WTC11 (cell line): ENCODE measurements at places on chromosomes 4 and X.

GRCh38 chr4:140056015-140056414 is 98.0 kb downstream of the MAML3 start:
- no peak overlapping the region for H3K27ac ChIP-seq
- no peaks in the 10 kb centered on the region for H3K36me3 ChIP-seq
- peaks cover 10% of the 10 kb centered on the region for H3K4me1 ChIP-seq
- H3K4me3 ChIP-seq, result no peak overlapping the region

GRCh38 chr4:161448550-161449180 is 715.1 kb downstream of the FSTL5 start:
- H3K4me3 ChIP-seq, result no peak overlapping the region
- H3K27ac ChIP-seq, result no peak overlapping the region; the same call in 1 of the 2 replicates
- no peaks in the 10 kb centered on the region for H3K27me3 ChIP-seq
- DNase-seq, result no peak
- H3K36me3 ChIP-seq, result no peaks in the 10 kb centered on the region

DNA sequence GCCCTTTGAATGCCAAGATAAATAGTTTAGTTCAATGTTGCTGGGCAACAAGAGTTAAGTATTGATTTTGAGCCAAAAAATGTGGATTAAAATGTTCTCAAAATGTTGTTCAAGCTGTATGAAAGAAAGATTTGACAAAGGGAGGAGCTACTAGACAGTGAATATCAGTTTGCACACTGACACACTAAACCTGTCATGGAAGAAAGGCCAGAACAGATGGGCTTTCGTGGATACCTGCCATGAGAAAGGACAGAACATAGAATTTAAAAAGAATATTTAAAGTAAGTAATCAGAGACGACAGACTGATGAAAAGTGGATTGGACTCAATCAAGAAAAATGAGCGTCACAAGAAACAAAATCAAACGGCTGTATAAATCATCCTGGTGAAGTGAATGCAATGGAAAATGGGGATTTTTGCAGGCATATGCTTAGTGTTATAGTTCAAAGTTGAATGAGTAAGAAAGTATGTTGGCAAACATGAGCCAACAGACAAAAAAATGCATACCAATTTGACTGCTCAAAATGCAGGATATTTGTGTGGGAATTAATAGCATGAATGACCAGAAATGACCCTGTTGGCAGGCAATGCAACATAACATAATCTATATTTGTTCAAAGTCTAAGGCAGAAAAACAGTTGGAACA is 7.4 kb downstream of the PCDH18 start:
- H3K27ac ChIP-seq, result no peak overlapping the region
- peaks cover 9% of the 10 kb centered on the region for H3K4me1 ChIP-seq
- H3K4me3 ChIP-seq, result no peak overlapping the region
- H3K36me3 ChIP-seq, result peaks cover 63% of the 10 kb centered on the region
- H3K27me3 ChIP-seq, result no peaks in the 10 kb centered on the region
- no peak for DNase-seq

DNA sequence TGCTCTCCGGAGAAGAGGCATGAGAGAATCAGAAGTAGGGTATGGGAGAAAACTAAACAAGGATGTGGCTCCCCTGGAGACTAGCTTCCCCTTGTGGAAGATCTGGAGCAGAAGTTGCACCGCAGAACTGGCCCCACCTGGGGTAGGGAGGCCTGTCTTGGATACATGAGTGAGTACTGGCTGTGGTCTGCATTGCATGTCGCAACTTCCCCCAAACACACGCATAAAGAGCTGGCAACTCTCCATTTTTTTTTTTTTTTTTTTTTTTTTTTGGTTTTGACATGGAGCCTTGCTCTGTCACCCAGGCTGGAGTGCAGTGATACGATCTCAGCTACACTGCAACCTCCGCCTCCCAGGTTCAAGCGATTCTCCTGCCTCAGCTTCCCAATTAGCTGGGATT is 119.9 kb downstream of the EGF start:
- no peak overlapping the region for H3K27ac ChIP-seq
- H3K4me1 ChIP-seq, result peaks cover 16% of the 10 kb centered on the region
- no peak overlapping the region for H3K4me3 ChIP-seq
- no peaks in the 10 kb centered on the region for H3K36me3 ChIP-seq
- no peak for DNase-seq

GRCh38 chr4:98627531-98628257 is 30.7 kb downstream of the TSPAN5 start:
- no peak overlapping the region for H3K27ac ChIP-seq
- no peaks in the 10 kb centered on the region for H3K27me3 ChIP-seq
- H3K36me3 ChIP-seq, result no peaks in the 10 kb centered on the region
- no peak for DNase-seq

GRCh38 chrX:19750028-19750782 is 137.2 kb downstream of the SH3KBP1 start:
- no peaks in the 10 kb centered on the region for H3K36me3 ChIP-seq
- peaks cover 10% of the 10 kb centered on the region; the same call in 1 of the 2 replicates for H3K4me1 ChIP-seq
- no peaks in the 10 kb centered on the region for H3K27me3 ChIP-seq
- no peak overlapping the region for H3K27ac ChIP-seq
- DNase-seq, result no peak

DNA sequence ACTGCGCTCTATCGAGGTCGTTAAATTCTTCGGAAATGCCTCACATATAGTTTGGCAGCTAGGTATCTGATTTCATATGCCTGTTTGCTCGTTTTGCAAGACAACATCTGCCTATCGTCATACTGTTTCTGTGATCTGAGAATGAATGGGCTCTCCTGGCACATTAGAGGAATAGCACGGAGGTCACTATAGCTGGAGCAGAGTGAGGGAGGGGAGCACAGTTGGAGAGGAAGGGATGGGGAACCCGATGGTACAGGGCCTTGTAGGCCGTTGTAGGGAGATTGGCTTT is 552 bp downstream of the IKBKG start:
- peaks cover 11% of the 10 kb centered on the region for H3K4me1 ChIP-seq
- peak overlapping the region; percentile 98 for H3K27ac ChIP-seq
- H3K4me3 ChIP-seq, result peak overlapping the region; percentile 97
- DNase-seq, result no peak
- peaks cover 7% of the 10 kb centered on the region for H3K36me3 ChIP-seq
- no peaks in the 10 kb centered on the region for H3K27me3 ChIP-seq

GRCh38 chrX:153639177-153640044 is 7.6 kb upstream of the DUSP9 start:
- no peak overlapping the region for H3K4me3 ChIP-seq
- no peak for DNase-seq
- H3K36me3 ChIP-seq, result no peaks in the 10 kb centered on the region
- peaks cover 35% of the 10 kb centered on the region for H3K27me3 ChIP-seq
- H3K27ac ChIP-seq, result no peak overlapping the region
- H3K4me1 ChIP-seq, result peaks cover 10% of the 10 kb centered on the region

DNA sequence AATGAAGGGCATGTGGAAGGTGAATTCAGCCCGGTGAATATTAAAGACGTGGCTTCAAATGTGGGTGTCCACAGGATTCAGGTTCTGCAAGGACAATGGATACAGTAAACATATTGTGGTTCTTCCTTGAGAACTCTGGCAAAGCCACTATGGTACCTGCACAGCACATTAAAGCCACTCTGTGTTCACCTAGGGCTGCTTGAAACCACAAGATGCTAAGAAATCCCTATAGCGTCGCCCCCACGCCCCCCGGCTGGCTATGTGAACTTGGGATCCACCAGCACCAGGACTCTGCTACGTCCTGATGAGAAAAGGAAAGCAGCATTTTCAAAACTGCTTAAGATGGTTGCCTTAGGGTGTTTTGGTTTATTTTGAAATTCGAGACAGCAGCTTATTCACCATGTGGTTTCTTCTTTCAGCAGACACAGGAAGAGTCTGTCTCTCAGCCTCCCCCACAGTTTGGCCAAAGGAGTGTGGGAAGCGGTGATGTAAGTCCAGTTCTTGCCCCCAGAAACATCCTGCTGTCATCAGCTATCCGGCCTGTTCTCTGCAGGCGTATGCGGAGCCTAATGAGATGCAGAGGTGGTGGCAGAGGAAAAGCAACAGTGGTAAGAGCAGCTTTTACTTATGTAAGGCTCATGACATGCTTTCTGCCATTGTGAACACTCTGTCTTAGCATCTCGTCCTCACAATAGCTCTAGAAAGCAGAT is 111.5 kb downstream of the AFAP1 start:
- H3K27me3 ChIP-seq, result no peaks in the 10 kb centered on the region
- DNase-seq, result no peak
- H3K27ac ChIP-seq, result peak overlapping the region; percentile 28
- H3K4me3 ChIP-seq, result no peak overlapping the region; the same call in 1 of the 2 replicates

DNA sequence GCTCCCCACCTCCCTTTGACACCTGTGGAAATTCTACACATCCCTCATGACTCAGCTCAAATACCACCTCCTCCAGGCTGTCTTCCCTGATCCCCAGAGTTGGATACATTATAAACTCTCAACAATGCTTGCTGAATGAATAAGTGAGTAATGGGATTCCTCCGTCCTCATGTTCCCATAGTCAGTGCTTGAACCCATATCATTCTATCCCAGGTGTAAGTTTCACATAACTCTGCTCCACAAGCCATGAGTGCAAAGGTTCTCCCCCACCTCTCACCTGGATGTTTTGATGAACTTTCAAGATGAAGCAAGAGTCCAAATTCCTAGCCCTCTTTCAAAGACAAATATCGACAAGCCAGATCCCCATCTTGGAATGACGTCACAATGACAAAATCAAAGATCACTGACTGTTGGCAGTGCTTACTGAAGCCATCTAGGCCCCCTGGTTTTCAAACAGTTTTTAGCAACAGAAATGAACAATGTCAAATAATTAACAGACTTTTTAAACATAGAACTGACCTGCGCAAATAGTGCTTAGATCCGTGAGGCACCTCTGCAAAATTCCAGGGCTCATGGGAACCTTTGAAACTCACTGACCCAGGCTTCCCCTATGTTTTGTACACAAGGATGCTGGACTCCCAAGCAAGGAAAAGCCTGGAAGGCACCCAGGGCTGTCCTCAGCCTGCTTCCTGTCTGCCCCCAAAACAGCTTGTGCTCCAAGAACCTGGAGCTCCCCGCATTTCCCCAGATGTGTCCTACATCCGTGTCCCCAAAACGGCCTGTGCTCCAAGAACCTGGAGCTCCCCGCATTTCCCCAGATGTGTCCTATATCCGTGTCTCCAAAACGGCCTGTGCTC is 4.0 kb downstream of the SLC2A9 start:
- H3K4me3 ChIP-seq, result no peak overlapping the region
- H3K27ac ChIP-seq, result no peak overlapping the region
- H3K4me1 ChIP-seq, result peaks cover 9% of the 10 kb centered on the region
- no peaks in the 10 kb centered on the region for H3K36me3 ChIP-seq
- no peak for DNase-seq
- H3K27me3 ChIP-seq, result peaks cover 17% of the 10 kb centered on the region

- no peak overlapping the region for H3K27ac ChIP-seq
- no peak overlapping the region for H3K4me3 ChIP-seq
- no peak for DNase-seq
- H3K4me1 ChIP-seq, result peaks cover 21% of the 10 kb centered on the region
- H3K27me3 ChIP-seq, result no peaks in the 10 kb centered on the region
Measured at GRCh38 chr4:181063212-181063611, 1180.0 kb upstream of the TENM3 start.

DNA sequence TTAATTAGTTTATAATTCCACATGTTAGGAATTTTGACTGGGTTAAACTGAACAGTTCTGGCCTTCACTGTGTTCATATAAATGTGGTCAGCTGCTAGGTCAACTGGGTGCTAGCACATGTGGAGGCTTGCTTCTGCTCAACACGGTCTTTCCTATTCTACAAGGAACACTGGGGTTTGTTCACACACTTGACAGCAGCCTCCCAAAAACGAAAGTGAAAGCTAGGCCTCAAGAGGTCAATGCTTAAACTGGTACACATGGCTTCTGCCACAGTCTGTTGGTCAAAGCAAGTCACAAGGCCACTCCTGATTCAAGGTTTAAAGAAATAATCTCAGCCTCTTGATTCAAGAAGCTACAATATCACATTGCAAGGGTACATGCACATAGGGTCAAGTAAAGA is 126.5 kb downstream of the QDPR start:
- no peaks in the 10 kb centered on the region for H3K4me1 ChIP-seq
- no peaks in the 10 kb centered on the region for H3K36me3 ChIP-seq
- no peak overlapping the region for H3K4me3 ChIP-seq
- H3K27me3 ChIP-seq, result no peaks in the 10 kb centered on the region
- DNase-seq, result no peak
- no peak overlapping the region for H3K27ac ChIP-seq

- H3K4me1 ChIP-seq, result peaks cover 5% of the 10 kb centered on the region; the same call in 1 of the 2 replicates
- no peak for DNase-seq
- no peak overlapping the region for H3K4me3 ChIP-seq
- H3K27ac ChIP-seq, result no peak overlapping the region
- peaks cover 20% of the 10 kb centered on the region for H3K36me3 ChIP-seq
Measured at GRCh38 chrX:63920875-63921274, 135.9 kb upstream of the ARHGEF9 start.

- no peak for DNase-seq
- H3K27me3 ChIP-seq, result no peaks in the 10 kb centered on the region
- H3K4me1 ChIP-seq, result no peaks in the 10 kb centered on the region
- H3K36me3 ChIP-seq, result no peaks in the 10 kb centered on the region
- no peak overlapping the region for H3K27ac ChIP-seq
Measured at GRCh38 chrX:12360383-12360782, 222.1 kb downstream of the FRMPD4 start.

GRCh38 chrX:17758382-17758781 is 21.1 kb downstream of the SCML1 start:
- H3K27me3 ChIP-seq, result peaks cover 3% of the 10 kb centered on the region; the same call in 1 of the 2 replicates
- no peak for DNase-seq
- no peaks in the 10 kb centered on the region for H3K4me1 ChIP-seq

GRCh38 chrX:46244451-46244850 is 300.8 kb downstream of the ZNF674 start:
- no peak for DNase-seq
- H3K4me3 ChIP-seq, result no peak overlapping the region
- no peaks in the 10 kb centered on the region for H3K36me3 ChIP-seq
- H3K27ac ChIP-seq, result no peak overlapping the region
- peaks cover 24% of the 10 kb centered on the region for H3K4me1 ChIP-seq
- peaks cover 6% of the 10 kb centered on the region; the same call in 1 of the 2 replicates for H3K27me3 ChIP-seq

DNA sequence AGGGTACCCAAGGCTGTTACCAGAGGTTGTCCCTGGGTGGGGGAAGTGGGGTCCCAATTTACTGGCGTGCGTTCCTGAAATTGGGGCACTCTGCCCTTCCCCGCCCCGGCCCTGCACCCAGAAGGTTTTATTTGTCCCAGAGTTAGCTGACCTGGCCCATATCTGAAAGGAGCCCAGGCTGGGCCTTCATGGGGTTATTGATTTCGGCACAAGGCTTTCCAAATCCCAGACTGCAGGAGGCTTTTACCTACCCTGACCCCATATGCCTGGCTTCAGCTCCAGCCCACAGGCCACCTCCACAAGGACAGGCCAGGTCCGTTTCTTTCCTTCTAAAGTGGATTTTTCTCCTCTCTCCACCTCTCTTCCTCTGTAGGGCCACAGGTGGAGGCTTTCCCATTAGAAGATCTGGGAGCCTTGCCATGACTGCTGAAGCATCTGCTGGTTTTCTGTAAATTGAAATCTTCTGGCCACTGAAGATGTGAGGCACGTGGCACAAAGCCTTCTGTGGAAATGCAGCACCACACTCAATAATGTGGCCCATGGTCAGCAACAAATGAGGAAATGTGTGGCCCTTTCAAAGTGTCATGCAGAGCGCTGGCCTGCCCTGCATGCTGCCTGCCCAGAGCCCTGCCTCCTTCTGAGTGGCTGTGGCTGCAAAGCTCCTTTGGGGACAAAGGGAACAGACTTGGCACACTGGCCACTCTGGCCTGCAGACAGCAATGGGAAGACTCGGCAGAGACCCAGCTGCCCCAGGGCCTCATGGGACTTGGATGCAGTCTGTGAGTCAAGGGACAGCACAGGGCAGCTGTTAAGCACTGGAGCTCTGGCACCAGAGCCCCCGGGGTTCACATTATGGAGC is 43.1 kb upstream of the MTM1 start:
- no peaks in the 10 kb centered on the region for H3K36me3 ChIP-seq
- DNase-seq, result no peak
- H3K27me3 ChIP-seq, result no peaks in the 10 kb centered on the region
- no peak overlapping the region for H3K27ac ChIP-seq
- H3K4me1 ChIP-seq, result peaks cover 9% of the 10 kb centered on the region
- no peak overlapping the region for H3K4me3 ChIP-seq

GRCh38 chr4:172141025-172141424 is 327.8 kb downstream of the GALNTL6 start:
- no peak for DNase-seq
- no peaks in the 10 kb centered on the region for H3K4me1 ChIP-seq
- no peak overlapping the region for H3K27ac ChIP-seq
